Iris pigment epithelial cell (primary cell): ENCODE measurements at places on chromosomes 2 and 18.
A peak's percentile ranks its signal among the peaks of the same experiment; 100 is the strongest.

DNA sequence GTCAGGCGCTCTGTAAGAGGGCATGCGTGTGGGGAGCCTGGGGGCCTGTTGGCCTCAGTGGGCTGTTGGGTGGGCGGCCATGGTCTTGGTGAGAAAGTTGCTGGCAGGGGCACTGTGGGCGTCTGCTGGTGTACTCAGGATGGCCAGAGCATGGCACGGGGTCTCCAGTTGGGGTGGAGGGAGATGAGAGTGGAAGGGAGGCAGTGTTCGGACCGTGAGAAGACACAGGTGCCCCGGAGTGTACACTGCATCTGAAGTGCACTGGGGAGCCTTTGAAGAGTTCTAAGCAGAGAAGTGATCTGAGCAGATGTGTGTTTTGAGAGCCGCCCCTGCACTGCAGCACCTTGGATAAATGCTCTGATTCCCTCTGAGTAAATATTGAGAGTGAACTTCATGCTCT, 150.8 kb downstream of the LDLRAD4 start:
- DNase-seq: no peak

DNA sequence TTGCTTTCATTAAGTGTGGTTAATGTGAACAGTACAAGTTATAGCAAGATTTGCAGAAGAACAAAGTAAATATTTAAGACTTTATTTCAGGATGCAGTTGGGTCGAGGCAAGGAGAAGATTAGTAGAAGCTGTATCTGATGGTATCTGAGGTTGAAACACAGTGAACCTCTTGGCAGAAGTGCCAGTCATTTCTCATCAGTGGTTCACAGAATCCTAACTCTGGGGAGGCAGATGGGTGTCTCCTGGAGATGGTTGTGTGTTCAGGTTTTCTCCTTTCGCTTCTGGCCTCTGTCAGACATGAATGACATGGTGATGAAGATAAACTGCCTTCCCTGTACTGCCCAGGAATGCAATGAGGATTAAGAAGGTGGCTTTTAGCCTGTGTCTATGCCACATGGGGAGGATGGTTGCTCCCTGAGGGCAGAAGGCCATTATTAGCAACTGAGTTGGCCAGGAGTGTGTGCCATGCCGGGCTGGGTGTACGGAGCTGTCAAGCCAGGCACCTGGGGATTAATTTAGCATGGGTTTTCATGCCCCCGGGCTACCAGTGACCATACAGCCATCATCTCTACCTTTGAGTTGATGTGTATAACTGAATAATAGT, 28.0 kb downstream of the MGAT5 start:
- DNase-seq: no peak

DNA sequence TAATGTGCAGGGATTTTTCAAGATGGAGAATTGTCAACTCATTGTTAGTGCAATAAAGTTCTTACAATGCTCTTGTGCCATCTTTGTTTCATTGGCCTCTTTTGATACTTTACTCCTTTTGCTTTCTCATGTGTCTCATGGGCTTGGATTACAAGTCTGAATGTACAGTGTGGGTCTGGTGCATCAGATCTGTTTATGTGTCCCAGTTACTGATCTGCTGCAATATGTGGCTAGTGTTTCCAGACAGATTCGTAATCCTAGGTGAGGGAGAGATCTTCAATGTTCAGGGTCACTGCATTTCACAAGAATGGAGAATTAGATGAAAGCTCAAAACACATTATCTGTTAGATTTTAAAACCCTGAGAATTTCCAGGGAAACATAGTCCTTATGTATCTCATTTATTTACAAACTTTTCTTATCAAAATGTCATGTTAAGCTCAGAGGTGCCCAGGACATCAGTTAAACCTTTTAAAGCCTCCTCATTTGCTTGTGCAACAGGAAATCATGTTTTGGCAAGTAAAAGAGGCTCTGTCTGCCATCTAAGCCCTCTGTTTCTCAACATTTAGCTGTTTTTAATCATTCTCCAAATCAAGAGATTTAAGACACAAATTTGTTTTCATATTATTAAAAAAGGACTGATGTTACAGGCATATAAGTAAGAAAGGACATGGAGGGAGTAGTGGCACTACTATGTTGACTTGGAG, 108.1 kb downstream of the NUP35 start:
- DNase-seq: peak; percentile 89

DNA sequence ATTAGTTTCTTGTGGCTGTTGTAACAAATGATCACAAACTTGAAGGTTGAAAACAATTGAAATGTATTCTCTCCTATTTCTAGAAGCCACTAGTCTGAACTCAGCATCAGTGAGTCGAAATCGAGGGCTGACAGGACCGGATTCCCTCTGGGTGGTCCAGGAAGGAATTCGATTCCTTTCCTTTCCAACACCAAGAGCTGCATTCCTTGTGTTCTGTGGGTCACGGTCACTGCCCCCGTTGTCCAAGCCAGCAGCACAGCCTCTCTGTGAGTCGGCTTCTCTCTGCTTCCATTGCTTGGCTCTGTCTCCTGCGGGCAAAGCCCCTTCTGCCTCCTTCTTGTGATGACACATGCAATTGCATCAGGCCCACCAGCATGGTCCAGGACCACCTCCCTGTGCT, 67.3 kb downstream of the SMIM21 start:
- no peak for DNase-seq

GRCh38 chr2:207206011-207206410, 40.3 kb upstream of the KLF7 start:
- no peak for DNase-seq

DNA sequence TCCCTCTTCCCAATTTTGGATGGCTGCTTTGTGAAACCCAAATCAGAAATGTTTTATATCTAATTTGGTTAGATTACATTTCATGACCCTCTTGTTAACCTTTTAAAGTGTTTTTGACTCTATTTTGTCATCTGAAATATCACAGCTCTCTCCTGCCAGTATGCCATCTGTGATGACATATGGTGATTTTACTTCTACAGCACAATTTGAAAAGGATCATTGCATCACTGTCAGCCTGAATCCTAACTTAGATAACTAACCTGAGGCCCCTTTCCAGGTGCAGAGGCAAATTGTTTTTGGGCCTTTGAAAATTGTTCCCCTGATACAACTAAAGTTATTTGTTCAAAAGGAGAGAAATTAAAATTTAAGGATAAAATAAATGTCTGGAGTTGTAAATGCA, 1023.4 kb upstream of the LRRTM1 start:
- no peak for DNase-seq

GRCh38 chr2:194104687-194105086, 1552.3 kb upstream of the SLC39A10 start:
- DNase-seq: no peak

DNA sequence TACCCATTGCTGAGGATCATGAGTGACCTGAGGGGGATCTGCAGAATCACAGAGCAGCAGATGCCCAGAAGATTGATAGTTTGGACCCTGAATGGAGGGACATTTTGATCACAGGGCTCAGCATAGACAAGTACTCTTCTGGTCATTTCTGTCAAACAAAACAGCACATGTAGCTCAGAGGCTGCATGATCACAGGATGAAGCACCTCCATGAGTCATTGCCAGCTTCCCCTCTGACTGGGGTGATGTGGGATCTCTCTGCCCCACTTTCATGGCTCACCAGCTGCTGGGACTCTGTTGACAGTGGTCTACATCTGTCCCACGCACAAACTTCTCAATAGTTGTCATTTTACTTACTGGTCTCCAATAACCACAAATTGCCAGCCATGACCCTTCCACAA, 264.1 kb downstream of the RPIA start:
- DNase-seq: no peak

DNA sequence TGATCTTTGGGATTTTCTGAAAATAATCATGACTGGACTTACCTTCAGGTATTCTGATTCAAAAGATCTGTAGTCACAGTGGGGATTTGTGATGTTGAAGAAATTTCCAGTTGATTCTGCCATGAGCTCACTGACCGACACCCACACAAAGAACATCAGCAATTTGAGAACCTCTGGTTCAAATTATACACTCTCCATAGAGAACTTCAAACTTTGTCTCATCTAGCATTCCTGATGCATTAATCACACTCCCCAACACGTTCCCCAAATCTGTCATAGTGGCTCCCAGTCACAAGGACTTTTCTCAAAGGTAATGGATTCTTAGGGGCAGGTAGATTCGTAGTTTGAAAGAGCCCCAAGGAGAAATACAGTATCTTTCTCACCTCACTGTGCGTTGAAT, 584.3 kb downstream of the FBXO15 start:
- peak; percentile 39 for DNase-seq

DNA sequence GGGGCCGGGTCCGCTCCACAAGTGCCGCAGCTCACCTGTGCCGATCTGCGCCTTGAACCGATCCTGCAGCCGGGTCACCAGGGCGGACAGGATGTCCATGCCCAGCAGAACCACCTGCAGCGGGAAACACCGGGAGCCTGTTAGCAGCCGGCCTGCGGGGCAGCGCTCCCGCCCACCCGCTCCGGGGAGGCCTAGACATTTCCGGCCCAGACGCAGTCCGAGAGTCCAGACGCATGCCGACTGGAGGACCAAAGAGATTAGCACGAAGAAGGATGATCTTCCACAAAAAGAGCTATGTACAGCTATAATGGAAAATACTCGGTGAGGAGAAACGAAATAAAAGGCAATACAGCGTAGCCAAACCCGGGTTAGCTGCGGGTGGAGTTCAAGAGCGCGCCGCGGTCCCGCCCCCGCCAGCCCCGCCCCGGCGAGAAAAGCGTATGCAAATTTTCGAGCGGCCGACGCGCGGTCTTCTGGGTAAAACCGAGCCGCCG, 421 bp upstream of the RNU4ATAC start:
- DNase-seq: peak; percentile 75

- DNase-seq: peak; percentile 42
Measured at GRCh38 chr18:75211953-75212750, 1.6 kb downstream of the TSHZ1 start.

- DNase-seq: no peak
Measured at GRCh38 chr2:3356799-3357198, 20.8 kb downstream of the EIPR1 start.
